ENCODE measurements at places on chromosomes 11 and 22. TPM values are rescaled to one million over a fixed set of nuclear protein-coding genes. Genes with fewer than 3 reads are reported as not detected.

Gene MS4A3
- not detected for total RNA-seq

Gene OR56A1
- not detected for total RNA-seq

DNA sequence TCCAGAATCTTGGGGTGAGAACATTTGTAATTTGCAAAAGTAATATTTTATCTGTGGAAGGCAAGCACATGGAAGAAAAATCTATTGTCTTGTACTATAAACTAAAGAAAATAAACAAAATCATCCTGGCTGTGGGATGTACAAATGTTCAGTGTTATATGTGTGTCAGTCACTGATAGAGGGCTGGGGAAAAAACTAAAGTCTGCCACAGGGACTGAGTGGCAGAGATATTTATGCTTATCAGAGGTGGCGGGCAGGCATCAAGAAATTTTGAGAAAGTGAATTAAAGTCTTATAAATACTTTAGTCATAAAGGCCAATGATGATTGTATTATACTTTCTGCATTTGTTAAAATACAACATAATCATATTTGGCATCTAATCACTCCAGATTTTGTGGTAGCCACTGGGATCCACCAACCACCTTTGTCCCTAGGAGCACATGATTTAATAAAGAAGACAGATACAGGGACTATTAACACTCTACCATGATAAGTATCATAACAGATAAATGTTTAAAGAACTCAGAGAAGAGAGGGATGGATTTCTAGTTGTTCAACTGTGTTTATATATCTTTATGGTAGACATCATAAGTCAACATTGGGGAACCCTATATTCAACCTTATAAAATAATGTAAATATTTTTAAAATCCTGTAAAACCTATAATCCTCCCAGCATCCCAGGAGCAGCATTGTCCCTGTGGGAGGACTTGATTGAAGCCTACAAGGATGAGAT lies 2.6 kb upstream of the ENDOD1 start:
- no peak overlapping the region for H3K27ac ChIP-seq
- peaks cover 17% of the 10 kb centered on the region for H3K4me1 ChIP-seq
- no peaks in the 10 kb centered on the region for H3K27me3 ChIP-seq
- H3K4me3 ChIP-seq = no peak overlapping the region
- no peak for DNase-seq
- no peaks in the 10 kb centered on the region for H3K36me3 ChIP-seq

DNA sequence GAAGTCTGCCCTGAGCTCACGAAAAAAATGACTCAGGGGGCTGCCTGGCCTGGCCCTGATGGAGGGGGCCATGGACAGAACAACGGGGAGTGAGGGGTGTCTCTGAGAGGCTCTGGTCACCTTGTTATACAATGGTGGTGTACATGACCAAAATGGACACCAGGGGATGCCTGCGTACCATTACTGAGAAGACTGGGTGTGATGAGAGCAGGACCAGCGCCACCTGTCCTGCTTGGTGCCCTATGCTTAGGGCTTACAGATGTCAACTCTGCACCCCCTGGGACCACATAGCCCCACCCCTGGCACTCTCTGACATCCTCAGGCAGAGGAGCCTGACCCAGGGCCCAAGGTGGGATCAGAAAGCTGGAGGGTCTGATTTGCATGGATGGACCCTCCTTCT lies 104.8 kb downstream of the ZNF280B start:
- DNase-seq = no peak
- H3K27me3 ChIP-seq = no peaks in the 10 kb centered on the region
- no peaks in the 10 kb centered on the region for H3K36me3 ChIP-seq
- H3K4me3 ChIP-seq = no peak overlapping the region

DNA sequence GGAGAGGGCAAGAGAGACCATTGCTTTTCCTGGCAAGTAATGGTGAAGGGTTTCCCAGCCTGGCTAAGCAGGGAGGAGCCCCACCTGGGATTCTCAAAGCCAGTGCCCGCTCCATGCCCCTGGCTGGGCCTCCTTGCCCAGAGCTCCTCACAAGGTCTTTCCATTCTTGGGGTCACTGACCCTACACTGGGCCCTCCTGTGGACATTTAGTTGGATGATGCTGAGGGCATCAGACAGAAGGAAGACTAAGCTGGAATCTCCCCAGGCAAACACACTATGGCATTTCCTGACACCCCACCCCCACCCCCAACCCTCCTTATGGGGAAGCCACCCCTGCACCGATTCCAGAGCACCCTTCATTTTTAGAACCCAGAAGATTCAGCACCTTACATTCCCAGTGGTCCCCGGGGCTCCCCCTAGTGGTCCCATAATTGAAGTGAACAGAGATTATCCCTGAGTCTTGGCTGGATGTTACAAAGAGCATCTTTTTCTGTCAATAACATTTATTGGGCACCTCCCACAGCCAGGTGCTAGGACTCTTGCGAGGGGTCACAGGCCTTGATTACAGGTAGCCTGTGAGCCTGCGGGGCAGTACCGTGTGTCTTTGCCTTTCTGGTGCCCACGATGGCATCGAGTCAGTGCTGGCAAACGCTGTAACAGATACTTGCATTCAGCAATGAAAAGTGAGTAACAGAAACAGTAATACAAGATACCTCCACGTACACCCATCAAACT lies 548.5 kb downstream of the BUD13 start:
- no peak overlapping the region for H3K27ac ChIP-seq
- no peak for DNase-seq
- no peak overlapping the region for H3K4me3 ChIP-seq
- H3K4me1 ChIP-seq = no peaks in the 10 kb centered on the region

- no peak for DNase-seq
- no peaks in the 10 kb centered on the region for H3K27me3 ChIP-seq
- no peaks in the 10 kb centered on the region for H3K4me1 ChIP-seq
- H3K4me3 ChIP-seq = no peak overlapping the region
These were observed 551.0 kb downstream of the OPCML start for GRCh38 chr11:132981131-132981956.

DNA sequence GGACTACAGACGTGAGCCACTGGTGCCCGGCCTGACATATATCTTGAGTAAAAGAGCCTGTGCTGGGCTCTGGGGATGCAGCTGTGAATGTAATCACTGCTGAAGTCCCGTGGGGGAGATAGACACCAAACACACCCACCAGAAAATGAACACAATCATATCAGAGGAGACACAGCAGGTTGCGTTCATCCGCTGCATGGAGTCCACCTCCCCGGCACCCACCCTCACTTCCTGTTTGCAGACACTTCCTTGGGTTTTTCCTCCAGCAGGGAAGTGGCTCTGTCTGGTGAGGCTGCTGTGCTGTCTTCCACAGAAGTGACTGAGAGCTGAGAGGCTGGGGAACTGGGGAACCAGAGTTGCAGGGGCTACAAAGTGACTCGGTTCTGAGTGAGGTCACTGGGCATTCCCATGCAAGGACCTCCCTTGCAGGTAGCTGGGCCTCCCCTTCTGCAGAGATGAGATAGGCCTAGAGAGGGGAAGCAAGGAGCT lies 7.2 kb downstream of the MICALL1 start:
- no peak overlapping the region for H3K4me3 ChIP-seq
- H3K27ac ChIP-seq = peak overlapping the region; percentile 24
- peaks cover 18% of the 10 kb centered on the region for H3K36me3 ChIP-seq
- H3K4me1 ChIP-seq = no peaks in the 10 kb centered on the region
- no peaks in the 10 kb centered on the region for H3K27me3 ChIP-seq
- DNase-seq = no peak

DNA sequence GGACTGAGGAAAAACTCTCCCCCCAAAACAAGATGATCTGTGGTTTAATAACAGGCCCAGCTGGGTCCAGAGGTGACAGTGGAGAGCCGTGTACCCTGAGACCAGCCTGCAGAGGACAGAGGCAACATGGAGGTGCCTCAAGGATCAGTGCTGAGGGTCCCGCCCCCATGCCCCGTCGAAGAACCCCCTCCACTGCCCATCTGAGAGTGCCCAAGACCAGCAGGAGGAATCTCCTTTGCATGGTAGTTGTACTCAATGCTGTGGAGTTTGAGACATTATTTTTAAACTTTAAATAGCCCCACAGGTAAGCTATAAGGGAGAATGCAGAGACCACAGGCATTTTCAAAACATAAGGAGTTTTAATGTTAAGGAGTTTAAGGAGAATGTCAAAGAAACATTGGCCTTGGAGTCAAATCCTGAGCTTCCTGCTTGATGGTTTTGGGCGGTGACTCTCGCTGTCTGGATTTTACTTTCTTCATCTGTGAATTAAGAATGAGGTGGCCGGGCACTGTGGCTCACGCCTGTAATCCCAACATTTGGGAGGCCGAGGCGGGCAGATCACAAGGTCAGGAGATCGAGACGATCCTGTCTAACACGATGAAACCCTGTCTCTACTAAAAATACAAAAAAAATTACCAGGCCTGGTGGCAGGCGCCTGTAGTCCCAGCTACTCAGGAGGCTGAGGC lies 6.8 kb downstream of the APOL1 start:
- no peak overlapping the region for H3K4me3 ChIP-seq
- no peaks in the 10 kb centered on the region for H3K27me3 ChIP-seq
- peaks cover 5% of the 10 kb centered on the region for H3K4me1 ChIP-seq
- H3K36me3 ChIP-seq = no peaks in the 10 kb centered on the region
- H3K27ac ChIP-seq = peak overlapping the region; percentile 53

GRCh38 chr22:41369424-41369745 lies 12.4 kb upstream of the TEF start:
- no peaks in the 10 kb centered on the region for H3K36me3 ChIP-seq
- peaks cover 46% of the 10 kb centered on the region for H3K4me1 ChIP-seq
- peak overlapping the region; percentile 80 for H3K27ac ChIP-seq
- H3K4me3 ChIP-seq = no peak overlapping the region

DNA sequence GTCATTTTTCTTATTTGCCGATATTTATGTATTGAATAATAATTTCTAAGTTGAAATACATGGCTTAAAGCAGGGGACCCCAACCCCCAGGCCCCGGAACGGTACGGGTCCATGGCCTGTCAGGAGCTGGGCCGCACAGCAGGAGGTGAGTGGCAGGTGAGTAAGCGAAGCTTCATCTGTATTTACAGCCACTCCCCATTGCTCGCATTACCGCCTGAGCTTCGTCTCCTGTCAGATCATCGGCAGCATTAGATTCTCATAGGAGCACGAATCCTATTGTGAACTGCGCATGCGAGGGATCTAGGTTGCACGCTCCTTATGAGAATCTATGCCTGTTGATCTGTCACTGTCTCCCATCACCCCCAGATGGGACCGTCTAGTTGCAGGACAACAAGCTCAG lies 4.5 kb downstream of the ZMAT5 start:
- H3K27me3 ChIP-seq = no peaks in the 10 kb centered on the region
- DNase-seq = no peak
- H3K36me3 ChIP-seq = no peaks in the 10 kb centered on the region

- no peaks in the 10 kb centered on the region for H3K36me3 ChIP-seq
- H3K27me3 ChIP-seq = peaks cover 70% of the 10 kb centered on the region
- DNase-seq = no peak
- no peak overlapping the region for H3K4me3 ChIP-seq
- H3K27ac ChIP-seq = no peak overlapping the region
- no peaks in the 10 kb centered on the region for H3K4me1 ChIP-seq
These were observed 52.8 kb downstream of the CYTH4 start for GRCh38 chr22:37334859-37335805.

DNA sequence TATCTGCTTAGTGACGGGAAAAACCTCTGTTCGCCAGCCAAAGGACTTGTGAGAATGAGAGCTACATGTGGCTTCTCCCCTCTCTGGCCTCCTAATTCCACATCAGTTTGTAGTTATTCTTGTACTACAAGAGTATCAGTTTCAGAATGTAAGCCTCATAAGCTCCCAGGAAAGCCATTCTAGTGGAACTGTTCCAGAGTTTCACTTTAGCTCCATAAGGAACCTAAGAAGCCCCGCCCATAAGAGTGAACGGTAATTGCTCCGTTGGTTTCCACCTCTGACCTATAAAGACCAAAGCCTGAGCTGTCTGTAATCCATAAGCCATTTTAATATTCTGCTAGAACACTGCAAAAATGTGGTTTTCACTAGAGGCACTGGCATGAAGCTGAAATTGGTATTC lies 53.0 kb downstream of the SIK3 start:
- peak; percentile 17 for DNase-seq
- no peaks in the 10 kb centered on the region for H3K27me3 ChIP-seq
- peaks cover 53% of the 10 kb centered on the region for H3K4me1 ChIP-seq
- no peak overlapping the region for H3K4me3 ChIP-seq
- peak overlapping the region; percentile 65 for H3K27ac ChIP-seq

GRCh38 chr22:31870890-31871289 lies 73.4 kb upstream of the YWHAH start:
- DNase-seq = no peak
- no peaks in the 10 kb centered on the region for H3K4me1 ChIP-seq
- no peak overlapping the region for H3K27ac ChIP-seq
- no peaks in the 10 kb centered on the region for H3K27me3 ChIP-seq
- H3K4me3 ChIP-seq = no peak overlapping the region

- H3K4me1 ChIP-seq = peaks cover 8% of the 10 kb centered on the region
- H3K4me3 ChIP-seq = peak overlapping the region; percentile 71
- H3K36me3 ChIP-seq = no peaks in the 10 kb centered on the region
- DNase-seq = peak; percentile 81
These were observed 776 bp downstream of the NLRX1 start for GRCh38 chr11:119169282-119169719.

DNA sequence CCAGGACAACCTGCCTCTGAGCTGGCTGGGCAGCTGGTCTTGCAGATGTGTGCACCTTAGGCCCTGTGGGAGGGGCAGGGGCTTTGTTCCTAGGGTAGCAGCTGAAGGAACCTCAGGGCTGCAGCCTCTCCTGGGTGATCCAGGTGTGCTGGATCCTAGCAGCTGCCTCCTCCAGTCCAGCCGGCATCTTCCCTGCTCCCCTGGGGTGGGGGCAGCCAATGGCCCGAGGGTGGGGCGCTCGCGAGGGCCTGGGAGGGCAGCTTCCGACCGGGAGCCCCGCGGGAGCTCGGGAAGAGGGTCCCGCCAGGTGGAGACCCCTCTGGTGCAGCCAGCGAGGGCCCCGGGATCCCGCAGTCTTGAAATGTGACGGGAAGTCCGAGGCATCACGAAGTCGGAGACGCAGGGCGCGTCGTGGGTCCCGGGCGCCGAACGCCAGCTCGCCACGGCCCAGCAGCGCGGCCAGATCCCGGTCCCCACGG lies 1.7 kb downstream of the IFITM1 start:
- no peaks in the 10 kb centered on the region for H3K4me1 ChIP-seq
- H3K27ac ChIP-seq = peak overlapping the region; percentile 82
- peak overlapping the region; percentile 46 for H3K4me3 ChIP-seq
- DNase-seq = no peak

DNA sequence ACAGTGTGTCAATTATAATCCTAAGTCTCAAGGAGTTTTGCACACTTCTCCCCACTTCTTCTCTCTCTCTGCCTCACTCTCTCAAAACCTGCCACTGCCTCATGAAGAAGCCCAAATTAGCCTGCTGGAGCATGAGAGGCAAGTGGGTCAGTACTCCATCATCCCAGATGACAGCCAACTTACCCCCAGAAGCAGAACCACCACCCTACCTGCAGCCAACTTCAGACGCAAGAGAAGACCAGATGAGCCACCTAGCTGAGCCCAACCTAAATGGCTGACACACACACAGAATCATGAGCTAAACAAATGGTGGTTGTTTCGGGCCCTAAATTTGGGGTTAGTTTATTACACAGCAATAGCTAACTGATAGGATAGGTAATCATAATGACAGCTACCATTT lies 61.2 kb downstream of the CD82 start:
- H3K4me3 ChIP-seq = no peak overlapping the region
- no peak for DNase-seq
- no peak overlapping the region for H3K27ac ChIP-seq
- H3K27me3 ChIP-seq = no peaks in the 10 kb centered on the region
- peaks cover 15% of the 10 kb centered on the region for H3K4me1 ChIP-seq

Data from gastrocnemius medialis (tissue), 4 donors.